ENCODE measurements at places on chromosomes 4 and X. TPM values are rescaled to one million over a fixed set of nuclear protein-coding genes. Genes with fewer than 3 reads are reported as not detected.

GRCh38 chr4:19123681-19124080 lies 1102.1 kb upstream of the LCORL start:
- no peak for DNase-seq

TMSB15C gene
- total RNA-seq: 6.1 TPM

USP51 gene
- total RNA-seq: 2.2 TPM

DNA sequence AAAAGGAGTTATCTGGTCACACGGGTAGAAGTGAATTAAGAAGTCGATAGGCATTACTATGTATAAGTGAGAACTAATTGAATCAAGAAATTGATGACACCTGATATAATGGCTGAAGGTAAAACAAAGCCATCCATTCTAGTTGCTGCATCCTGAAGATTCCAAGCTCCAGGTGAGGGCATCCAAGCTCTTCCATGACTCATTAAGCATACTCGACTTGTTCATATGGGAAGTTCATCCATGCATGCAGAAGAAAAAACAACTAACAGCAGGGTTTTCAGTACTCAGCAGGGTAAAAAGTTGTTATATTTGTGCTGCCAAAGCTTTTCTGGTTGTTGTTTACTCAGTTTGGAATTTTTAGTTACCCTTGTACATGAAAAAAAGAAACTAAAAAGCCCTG lies 508.0 kb upstream of the CXorf51A start:
- no peak for DNase-seq

GRCh38 chr4:687048-687970 lies 1.6 kb downstream of the SLC49A3 start:
- DNase-seq: no peak

P2RY4 gene
- total RNA-seq: not detected

DNA sequence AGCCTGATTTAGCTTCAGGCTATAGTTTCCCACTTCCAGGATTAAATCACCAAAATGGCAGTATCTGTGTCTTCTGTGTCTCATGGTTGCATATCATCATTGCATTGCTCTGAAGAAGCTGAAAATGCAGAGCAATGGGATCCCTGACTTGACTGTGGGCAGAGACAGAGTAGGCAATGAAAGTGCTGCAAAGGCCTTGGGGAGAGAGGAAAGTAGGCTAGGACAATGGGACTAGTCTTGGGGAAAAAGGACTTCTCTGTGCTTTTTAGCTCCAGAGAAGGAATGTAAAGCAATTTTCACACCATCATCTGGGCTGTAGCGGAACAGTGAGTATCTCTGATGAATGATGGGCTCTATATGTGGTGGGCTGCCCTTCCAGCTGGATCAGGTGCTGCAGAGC lies 202.5 kb downstream of the LDB2 start:
- DNase-seq: no peak

DNA sequence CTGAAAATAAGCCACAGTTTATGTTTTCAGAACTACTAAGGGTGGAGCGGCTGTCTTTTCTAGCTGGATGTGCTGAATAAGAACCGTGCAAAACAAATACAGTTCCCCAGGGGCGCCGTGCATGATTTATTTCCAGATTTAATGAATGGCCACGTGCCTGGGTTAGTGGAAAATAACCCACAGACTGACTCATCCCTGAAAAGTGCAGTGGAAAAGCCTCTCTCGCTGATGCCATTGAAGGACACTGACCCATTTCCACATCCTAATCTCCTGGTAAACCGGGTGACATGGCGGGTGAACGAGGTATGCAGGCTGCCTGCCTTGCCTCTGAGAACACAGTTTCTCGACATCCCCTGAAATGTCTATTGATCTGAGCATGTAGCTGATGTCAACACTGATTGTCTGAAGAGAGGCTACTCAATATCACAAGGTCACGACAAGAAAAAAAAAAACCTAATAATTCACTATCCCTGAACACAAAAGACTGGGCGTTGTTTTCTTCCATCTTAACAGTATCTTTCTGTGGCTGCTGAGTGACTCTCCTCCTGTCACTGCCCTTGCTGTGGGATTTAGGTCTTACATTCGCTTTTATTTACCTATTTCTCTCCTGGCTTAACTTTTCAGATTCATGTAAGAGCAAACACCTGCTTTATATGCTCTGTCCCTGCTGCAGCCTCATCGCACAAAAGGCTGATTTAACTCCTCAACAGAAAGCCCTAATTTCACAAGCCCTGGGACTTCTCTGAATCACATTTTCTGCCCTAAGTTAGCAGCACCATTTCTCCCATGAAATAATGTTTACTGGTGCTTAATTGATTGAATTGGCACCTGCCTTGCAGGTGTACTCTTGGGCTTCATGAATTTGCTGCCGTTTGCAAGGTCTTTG lies 76.9 kb upstream of the SCOC start:
- DNase-seq: no peak

DNA sequence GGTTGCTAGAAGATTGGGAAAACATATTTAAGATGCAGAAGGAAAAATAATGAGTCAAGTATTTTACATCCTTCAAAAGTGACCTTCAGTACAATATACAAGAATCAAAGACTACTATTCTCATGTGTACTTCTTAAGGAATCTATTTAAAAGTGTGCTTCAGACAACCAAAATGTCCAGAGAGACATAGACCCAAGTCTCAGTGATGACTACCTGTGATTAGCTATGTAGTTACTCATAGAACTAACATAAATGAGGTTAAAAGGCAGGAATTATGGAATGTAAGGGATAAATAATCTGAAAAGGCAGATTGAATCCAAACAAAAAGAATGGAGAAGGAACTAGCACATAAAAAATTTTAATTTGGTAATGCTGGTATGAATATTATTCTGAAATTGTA lies 634.7 kb upstream of the FAM241A start:
- DNase-seq: no peak

DNA sequence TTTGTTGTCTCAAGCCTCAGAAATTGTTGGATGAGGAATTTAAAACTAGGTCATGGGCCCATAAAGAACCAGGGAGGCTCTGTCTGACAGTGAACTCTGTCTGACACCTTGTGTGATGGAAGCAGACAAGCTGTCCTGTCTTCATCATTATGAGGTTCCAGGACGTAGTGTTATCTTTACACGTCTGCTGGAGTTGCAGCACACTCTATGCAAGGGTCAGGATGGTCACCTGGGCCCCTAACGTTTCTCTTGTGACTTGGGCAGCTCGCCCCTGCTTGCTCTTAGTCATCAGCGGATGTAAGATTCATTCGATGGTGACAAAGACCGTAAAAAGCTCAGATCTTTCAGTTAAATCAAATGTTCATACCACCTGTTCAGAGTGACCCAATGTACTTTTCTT lies 92.0 kb upstream of the ADGRG2 start:
- no peak for DNase-seq

DNA sequence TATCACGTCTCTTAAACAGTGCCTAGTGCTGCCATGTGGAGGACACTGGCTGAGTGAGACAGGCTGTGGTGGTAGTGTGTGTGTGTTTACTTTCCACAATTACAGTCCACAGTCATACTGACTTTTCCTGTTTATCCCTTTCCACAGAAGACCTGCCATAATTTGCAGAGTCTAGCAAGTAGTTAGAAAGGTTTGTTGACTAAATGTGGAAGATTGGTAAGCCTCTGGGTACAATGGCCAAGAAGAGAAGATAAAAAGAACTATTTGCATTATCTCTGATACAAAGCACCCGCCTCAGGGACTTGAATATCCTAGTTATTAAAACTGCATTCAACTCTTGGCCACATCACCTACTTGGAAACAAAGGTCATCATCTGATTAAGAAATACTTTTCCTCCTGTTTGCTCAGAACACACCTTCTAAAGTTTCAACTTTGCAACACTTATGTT lies 89.1 kb downstream of the FAM13A start:
- DNase-seq: no peak

DNA sequence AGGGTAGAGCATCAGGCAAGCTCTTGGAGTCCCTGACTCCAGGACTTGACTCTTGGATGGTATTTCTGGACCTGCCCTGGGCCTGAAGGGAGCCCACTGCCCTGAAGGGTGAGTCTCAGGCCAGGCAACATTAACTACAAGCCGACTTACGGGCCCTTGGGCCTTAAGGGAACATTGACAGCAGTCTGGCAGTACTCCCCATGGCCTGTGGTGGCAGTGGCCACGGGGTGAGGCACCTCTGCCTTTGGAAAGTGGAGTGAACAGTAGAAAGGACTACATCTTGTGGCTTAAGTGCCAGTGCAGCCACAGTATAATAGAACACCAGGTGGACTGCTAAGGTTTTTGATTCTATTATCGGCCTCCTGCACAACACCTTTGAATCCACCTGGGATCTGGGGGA lies 36.3 kb downstream of the SH3BGRL start:
- no peak for DNase-seq

ARSH gene
- total RNA-seq: not detected

DNA sequence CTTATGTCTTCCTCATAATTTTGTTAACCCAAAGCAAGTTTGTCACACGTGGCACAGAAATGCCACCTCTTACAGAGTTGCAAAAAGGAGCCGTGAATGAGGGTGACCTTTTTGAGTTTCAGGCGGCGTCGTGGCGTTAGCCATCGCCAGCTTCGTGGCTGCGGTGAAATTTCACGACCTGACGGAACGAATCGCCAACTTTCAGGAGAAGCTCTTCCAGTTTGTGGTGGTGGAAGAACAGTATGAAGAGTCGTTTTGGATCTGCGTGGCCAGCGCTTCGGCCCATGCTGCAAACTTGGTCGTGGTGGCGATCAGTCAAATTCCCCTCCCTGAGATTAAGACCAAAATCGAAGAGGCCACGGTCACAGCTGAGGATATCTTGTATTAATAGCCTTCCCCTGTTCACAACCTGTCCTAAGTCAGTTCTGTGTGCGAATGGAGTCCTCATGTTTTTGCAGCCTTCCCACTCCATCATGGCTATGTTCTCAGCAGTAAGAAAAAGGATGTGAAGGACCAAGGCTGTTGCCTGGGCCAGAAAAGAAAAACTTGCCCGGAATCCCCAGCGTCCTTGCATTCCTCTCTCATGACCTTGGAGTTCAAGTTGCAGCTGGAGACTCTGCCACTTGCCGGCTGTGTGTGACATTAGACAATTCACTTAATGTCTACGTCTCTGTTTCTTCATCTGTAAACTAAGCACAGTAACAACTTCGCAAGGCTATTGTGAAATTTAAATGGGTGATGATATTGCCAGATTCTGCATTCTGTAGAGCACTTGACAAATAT lies 11.9 kb downstream of the CLRN2 start:
- DNase-seq: no peak

REELD1 gene
- total RNA-seq: 0.18 TPM

DNA sequence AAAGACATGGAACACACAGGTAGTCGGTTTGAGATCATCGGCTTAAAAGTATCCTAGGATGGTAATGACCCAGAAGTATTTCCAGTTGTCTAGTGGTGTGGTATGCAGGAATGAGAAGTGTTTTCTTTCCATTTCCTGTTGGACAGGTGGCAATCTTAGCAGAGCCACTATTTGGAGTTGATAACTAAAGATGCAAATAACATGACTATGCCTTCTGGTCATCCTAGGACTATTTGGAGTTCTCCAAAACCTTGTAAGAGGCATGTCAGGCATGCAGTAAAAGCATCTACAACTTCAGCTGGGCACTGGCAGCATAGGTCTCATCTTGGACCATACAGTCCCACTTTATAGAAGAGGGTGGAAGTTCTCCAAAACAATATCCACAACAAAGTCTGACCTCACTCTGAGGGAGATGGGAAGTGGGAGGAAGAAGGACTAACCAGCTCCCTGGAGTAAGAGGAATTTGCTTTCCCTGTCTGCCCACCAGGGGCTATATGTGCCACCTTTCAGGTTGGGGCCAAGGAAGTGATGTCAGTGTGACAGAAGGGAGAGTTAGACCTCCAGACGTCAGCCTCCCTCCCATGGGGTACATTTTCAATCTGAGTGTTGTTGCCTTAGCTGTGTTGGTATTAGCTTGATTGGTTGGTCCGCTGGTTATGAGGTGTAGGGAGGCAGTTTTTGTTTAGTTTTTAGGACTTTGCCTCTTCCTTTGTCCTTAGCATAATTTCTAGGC lies 101.2 kb upstream of the MYOZ2 start:
- no peak for DNase-seq

- DNase-seq: no peak
These were observed 52.3 kb downstream of the SEPSECS start for GRCh38 chr4:25107827-25108516.

GRCh38 chrX:41542536-41542935 lies 95.4 kb downstream of the NYX start:
- no peak for DNase-seq

DNA sequence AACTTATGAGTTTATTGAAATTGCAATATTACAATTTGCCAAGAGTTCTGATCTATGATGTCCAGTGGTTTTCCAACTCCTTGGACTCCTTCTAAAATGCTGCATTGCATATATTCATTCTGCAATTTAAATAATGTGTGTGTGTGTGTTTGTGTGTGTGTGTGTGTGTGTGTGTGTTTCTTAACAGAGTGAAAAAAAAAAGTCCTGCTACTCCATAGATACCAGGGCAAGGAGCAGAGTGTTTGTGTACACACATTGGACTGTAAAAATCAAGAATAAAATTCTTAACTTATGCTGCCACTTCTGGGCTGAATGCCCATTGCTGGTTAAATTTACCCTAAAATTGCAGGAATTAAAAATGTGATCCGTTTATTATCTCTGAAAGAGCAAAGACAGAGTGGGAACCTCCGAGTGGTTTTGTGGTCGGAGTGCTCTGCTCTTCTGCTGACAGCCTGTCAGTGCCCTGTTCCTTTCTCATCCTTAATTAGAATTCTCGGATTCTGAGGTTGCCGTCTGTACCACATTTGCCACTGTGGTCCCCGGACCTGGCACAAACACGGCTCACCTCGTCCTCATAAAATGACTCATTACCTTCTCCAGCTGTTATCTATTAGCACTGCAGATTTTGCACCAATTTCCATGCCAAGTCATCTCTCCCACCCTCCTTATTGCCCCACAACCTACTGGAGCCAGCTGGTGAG lies 355.5 kb downstream of the KCNIP4 start:
- no peak for DNase-seq

MSX1 gene
- 10.2 TPM for total RNA-seq

DNA sequence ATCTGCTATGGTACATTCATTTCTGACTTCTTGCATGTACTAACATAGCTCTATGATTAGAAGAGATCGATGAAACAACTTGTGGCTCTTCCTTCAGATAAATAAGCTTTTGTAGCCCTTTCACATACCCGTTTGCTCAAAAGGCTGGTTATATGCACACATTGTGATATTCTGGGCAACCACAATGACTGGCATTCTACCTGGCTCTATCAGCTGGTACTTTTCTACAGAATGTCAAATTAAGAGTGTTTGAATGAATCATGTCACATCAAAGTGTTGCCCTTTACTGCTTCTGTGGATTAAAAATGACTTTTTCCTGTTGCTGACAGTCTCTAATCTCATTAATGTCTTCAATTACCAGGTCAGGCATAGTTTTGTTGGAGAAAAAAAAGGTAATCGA lies 11.6 kb downstream of the PGRMC1 start:
- DNase-seq: no peak

DNA sequence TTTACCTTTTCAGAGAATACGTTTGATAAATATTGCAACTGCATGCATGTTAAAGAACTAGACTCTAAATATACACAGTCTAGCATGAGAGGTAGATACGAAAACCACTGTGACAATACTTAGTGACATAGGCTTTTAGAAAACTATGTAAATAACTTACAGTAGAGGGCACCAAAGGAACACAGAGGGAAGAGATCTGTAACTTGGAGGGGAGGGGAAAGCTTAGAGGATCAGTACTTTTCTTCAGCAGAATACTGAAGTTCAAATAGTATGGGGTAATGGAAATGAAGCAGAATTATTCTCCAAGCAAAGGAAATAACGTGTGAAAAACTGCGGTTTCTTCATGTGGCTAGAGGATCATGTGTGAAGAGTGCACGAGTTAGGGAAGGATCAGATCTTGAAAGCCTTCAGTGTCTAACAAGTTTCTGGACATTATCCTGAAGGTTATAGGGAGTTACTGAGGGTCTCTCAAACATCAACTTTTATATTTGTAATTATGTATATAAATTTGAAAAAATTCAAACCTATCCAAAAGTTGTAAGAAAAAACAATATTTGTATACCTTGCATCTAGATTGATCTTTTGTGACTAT lies 264.3 kb downstream of the NPFFR2 start:
- DNase-seq: peak; percentile 72
